G401 (cell line): ENCODE measurements at places on chromosomes 4 and X. TPM values are rescaled to one million over a fixed set of nuclear protein-coding genes. Genes with fewer than 3 reads are reported as not detected.

Gene NCBP2L
- total RNA-seq, result not detected in 2 replicates

Gene SLIT2
- not detected in 2 replicates for total RNA-seq

Gene MAGEA10
- total RNA-seq, result not detected in 2 replicates

Gene WDFY3
- total RNA-seq, result 15.4 and 38.0 TPM in 2 replicates

Gene GLRB
- 5.1 and 8.5 TPM in 2 replicates for total RNA-seq

Gene MAGEC1
- not detected in 2 replicates for total RNA-seq

Gene GRPEL1
- total RNA-seq, result 32.2 and 33.8 TPM in 2 replicates

Gene COL4A6
- total RNA-seq, result not detected in 2 replicates

Gene TCP11X2
- total RNA-seq, result not detected in 2 replicates

Gene NBDY
- 7.1 and 9.1 TPM in 2 replicates for total RNA-seq

Gene MAGEA9B
- total RNA-seq, result not detected in 2 replicates
